ENCODE measurements at places on chromosomes 12 and 14.

DNA sequence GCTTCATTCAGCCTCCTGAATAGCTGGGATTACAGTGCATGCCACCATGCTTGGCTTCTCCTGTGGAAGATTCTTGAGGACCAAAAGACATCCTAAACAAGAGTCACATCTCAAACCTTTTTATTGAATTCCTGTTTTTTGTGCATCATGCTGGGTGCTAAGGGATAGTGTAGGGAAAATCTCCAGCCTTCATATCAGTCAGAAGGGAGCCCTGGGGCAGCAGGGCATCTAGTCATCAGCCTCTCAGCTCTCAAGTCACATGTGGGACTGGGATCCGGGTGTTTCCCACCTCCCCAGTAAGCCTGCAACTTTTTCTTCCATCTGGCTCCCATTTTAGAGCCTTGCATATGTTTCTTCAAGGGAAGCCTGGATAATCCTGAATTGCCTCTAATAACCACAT is 25.1 kb upstream of the OASL start:
- no peak for DNase-seq

GRCh38 chr12:9701380-9702154 is 31.3 kb downstream of the CLECL1 start:
- DNase-seq = no peak

GRCh38 chr12:11621797-11622423 is 27.6 kb upstream of the ETV6 start:
- DNase-seq = no peak

GRCh38 chr14:51182131-51182565 is 57.9 kb upstream of the TMX1 start:
- DNase-seq = no peak

GRCh38 chr12:62166525-62166924 is 93.7 kb upstream of the USP15 start:
- DNase-seq = no peak
